ENCODE measurements at places on chromosomes 16 and 17.

DNA sequence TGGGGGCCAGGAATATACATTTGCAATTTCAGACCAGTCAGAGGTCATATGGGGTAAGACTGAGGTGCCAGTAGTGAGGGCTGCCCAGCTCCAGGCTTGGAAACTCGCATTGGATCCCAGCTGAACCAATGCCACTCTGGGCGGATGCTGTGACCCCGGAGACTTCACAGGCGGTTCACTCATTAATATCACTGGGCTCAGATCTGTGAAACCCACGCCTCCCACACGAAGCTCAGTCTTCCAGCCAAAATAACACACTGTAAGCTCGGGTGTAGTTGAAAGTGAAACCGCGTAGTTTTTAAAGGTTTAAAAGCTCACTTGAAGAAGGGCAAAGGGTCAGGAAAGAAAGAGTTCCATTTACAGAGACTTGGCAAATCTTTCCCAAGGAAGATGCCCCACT lies 254.8 kb downstream of the FOXL1 start:
- no peak for DNase-seq

DNA sequence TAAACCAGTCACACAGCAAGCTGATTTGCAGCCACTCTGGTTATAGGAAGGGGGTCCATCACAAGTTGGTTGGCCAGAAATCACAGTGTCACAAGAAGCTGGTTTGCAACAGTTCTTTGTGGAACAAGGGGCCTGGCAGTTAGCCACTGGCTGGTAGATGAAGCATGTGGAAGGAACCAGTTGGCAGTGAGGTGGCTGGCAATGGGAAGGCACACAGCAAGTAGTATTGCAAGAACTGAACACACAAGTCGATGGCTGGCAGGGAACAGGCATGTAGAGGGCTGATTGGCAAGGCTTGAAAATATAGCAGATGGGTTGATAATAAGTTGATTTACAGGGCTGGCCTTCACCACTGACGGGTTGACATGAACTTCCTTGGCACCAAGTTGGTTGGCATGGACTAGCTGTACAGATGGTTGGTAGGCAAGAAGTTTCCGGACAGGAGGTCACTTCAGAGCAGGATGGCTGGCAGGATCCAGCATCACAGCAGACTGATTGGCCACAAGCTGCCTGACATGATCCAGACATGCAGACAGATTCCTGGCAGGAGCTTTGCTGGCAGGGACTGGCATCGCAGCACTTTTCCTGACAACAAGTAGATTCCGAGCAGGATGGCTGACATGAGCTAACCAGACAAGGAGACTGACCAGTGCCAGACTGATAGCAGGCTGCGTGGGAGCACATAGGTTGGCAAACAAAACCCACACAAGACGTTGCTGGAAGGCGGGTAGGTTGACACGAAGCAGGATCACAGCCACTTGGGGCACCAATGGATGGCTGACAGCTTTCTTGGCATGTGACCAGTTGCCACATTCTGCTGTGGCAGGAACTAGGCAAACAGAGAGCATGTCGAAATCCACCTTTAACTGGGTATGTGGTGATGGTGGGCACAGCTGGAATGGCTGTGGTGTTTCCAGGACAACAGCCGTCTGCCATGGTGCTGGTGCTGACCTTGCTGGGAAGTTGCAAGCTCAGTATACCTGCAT lies at the start of gene KRTAP29-1:
KRTAP29-1 (minus strand) TSS at position 936 of the 986 bp plus-strand sequence; CDS start at position 936, 0 bp downstream.
- DNase-seq = no peak

- no peak for DNase-seq
These were observed 3.1 kb downstream of the DHRS11 start for GRCh38 chr17:36594626-36595401.

GRCh38 chr17:22671110-22671509 lies 978.8 kb downstream of the KCNJ18 start:
- DNase-seq = no peak

- DNase-seq = no peak
These were observed 6.5 kb upstream of the CTCF start for GRCh38 chr16:67555795-67556212.
